ENCODE measurements at places on chromosomes 3 and 15.

- no peak for DNase-seq
These were observed 107.0 kb downstream of the IQSEC1 start for GRCh38 chr3:12965999-12966846.

DNA sequence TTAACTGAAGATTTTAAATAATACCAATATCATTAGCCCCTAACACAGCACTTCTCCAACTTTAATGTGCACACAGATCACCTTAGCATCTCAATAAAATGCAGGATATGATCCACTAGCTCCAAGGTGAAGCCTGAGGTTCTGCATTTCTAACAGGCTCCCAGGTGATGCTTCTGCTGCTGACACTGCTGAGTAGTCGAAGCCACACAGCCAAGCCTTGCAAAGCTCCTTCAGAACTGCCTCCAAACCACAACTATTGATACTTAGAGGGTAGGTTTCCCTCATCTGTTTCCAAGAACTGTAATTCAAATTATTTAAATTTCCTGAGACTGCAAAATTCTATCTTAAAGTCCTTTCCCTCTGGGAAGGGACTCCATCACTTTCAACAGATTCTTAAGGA is 3.9 kb downstream of the RIOX2 start:
- no peak for DNase-seq

GRCh38 chr3:144402430-144402829 is 430.8 kb downstream of the DIPK2A start:
- no peak for DNase-seq

DNA sequence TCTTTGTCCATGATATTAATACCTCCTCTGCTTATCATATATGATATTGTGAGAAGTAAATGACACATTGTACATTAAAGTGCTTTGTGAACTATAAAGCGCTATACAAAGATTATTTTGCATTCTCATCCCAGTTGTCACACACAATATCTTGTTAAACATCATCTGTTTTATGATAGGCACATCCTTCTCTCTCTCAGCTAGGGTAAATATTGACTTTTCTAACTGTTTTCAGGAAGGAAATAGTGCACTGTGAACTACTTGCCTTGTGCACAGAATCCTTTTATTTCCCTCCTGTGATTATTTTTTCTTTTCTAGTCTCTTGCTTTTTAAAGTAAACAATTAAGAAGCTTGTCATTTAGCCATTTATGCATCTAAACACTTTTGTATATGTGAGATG is 388.2 kb downstream of the LPP start:
- no peak for DNase-seq

DNA sequence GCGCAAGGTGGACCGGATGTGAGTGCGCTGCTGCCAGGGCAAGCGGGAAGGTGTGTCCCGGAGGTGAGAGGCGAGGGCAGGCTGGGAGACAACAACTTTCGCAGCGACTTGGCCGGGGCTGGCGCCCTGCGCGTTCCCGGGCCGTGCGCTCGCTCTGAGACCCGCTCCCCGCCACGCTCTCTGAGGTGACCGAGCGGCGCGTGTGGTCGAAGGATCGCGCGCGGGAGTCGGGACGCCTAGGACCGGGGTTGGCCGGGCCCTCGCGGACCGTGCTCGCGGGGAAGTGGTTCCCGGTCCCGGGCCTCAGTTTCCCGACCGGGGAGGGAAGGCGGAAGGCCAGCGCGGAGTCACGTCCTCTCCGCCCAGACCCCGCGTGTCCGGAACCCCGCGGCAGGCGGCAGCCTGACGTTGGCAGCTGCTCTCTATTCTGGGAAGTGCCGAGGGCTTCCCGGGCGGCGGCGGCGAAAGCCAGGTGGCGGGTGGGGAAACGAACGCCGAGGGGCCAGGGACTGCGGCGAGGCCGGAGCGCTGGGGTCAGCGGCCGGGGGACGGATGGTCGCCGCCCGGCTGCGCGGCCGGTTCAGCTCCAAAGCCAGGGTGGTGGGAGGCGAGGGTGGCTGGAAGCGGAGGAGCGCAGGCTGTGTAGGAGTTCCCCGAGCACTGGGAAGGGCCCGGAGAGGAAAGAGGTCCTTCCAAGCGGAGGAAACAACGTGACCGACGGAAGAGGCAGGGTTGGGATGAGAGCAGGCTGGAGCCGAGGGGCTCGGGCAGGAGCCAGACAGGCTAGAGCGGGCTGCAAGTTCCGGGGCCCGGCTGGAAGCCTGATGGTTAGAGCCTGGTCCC is 1.0 kb upstream of the IGF2BP2 start:
- peak; percentile 45 for DNase-seq

GRCh38 chr3:29481969-29482767 is 201.3 kb downstream of the RBMS3 start:
- no peak for DNase-seq

- no peak for DNase-seq
These were observed 164.3 kb downstream of the FNDC3B start for GRCh38 chr3:172203522-172204258.

GRCh38 chr3:66803206-66803605 is 194.9 kb upstream of the KBTBD8 start:
- DNase-seq, result no peak

GRCh38 chr3:172139528-172140276 is 100.3 kb downstream of the FNDC3B start:
- no peak for DNase-seq

- DNase-seq, result no peak
These were observed 142.8 kb downstream of the CNTN6 start for GRCh38 chr3:1235526-1236120.

GRCh38 chr3:64011685-64012084 is 11.6 kb downstream of the PSMD6 start:
- DNase-seq, result peak; percentile 75

Data from hematopoietic multipotent progenitor cell treated with erythropoietin and hydrocortisone succinate and interleukin-3 and kit ligand, for 8 days (in vitro differentiated cells).